ENCODE measurements at places on chromosomes 3 and 15. TPM values are rescaled to one million over a fixed set of nuclear protein-coding genes. Genes with fewer than 3 reads are reported as not detected.

DNA sequence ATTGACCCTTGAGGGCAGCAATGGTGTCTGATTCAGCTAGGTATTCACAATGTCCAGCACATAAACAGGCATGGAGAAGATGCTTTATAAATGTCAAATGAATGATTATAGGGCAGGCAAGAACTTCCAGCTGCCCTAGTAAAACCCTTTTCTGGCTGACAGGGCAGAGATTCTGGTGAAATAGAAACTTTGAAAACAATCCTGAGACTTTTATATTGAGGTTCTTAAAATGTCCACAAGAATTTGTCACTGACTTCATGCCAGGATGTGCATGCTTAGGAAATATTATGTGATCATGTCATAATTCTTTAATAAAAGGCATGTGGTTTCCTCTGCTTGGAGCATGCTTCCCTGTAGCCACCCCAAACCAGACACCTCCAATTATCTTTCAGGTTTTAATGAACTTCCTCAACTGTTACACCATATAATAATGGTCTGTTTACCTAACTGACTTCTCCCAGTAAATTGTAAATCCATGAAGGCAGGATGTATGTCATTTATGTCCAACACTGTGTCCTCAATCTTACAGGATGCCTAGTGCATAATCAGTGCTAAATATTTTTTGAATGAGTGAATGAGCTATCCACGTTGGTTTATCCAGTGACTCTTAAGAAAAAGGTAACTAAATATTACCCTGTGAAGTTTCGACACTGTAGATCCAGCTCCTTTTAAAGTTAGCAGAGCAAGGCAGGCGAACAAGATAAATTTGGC is 43.4 kb upstream of the CLRN1 start:
- DNase-seq = peak; percentile 42

GRCh38 chr3:115245438-115245837 is 98.3 kb upstream of the ZBTB20 start:
- DNase-seq = no peak

ANKRD34C gene
- not detected for total RNA-seq

RAB7A gene
- total RNA-seq = 89.1 TPM

- DNase-seq = peak; percentile 10
These were observed 74.2 kb upstream of the IL12A start for GRCh38 chr3:159914426-159914825.

DNA sequence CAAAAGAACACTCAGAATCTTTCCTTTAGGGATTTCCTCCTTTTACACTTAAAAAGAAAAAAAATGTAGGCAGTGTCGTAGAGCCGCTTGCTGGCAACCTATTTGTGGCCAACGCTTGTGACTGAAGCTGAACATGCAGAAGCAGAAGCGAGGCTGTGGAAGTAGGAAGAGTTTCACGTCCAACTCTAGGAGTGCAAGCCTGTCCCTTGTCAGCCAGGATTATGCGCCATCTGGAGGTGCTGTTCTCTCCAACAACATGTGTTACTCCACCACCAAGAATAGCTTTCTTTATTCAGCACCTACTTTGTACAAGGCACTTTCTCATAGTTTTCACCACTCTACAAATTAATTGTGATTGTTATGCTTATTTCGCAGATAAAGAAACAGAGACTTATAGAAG is 223.2 kb upstream of the LMCD1 start:
- no peak for DNase-seq

SLC25A26 gene
- 26.8 TPM for total RNA-seq

- peak; percentile 92 for DNase-seq
These were observed 227.6 kb downstream of the KLF13 start for GRCh38 chr15:31554261-31554660.

PYGO1 gene
- total RNA-seq = 13.6 TPM

- DNase-seq = no peak
These were observed 746.8 kb downstream of the GRM7 start for GRCh38 chr3:7607676-7608075.

DNA sequence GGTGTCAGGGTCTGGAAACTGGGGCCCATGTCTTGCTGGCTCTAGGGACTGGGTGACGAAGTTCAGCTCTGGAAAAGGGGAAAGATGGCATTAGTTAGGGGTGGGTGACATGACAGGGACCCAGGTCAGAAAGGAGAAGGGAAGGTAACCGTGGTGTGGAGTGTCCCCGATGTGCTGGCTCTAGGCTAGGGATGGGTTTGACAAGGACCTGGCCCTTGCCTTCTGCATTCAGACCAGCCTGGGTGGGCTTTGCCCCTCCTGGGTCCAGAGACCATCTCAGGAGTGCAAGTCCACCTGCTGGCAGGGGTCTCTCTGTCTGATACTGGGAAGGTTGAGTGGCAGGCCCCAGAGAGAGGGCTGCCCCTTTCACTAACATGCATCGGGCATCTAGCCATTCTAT is 28.7 kb upstream of the ATP2B2 start:
- no peak for DNase-seq

DNA sequence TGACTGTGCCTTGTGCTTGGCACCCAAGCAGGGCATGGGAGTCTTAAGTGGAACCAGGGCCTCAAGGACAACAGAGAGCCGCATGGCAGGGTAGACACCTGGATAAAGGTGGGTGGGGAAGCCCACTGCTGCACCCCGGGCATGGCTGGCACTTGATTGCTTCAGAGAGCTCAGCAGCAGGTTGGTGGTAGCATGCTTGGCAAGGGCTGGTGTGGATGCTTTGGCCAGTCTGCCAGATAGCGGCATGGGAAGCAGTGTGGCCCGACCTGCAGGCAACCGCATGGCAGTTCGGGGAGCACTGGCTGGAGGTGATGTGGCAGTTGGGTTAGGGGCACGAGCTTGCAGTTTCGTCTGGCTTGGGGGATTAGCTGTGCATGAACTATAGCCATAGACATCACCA is 2.5 kb downstream of the CCDC71 start:
- DNase-seq = no peak
